Tibial nerve (tissue), 4 donors: ENCODE measurements at places on chromosomes 6 and 20. TPM values are rescaled to one million over a fixed set of nuclear protein-coding genes. Genes with fewer than 3 reads are reported as not detected.

DNA sequence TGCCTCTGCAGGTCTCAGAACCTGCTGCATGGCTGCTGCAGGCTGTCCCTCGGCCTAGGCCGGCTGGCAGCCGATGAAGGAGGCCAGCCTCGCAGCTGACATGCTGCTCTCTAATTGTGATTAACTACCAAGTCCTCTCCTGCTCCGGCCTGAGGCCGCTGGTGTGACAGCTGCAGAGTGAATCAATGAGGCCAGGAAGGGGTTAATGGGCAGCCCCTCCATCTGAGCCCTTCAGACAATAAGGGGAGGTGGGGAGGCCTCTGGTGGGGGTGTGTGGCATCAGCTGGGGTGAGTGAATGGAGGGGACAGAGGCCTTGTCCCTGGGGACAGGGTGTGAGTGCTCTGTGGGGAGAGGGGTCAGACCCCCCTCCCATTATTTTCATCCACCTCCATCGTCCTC, 34.4 kb downstream of the SLC52A3 start:
- peaks cover 38% of the 10 kb centered on the region for H3K27me3 ChIP-seq
- H3K36me3 ChIP-seq = no peaks in the 10 kb centered on the region
- H3K4me1 ChIP-seq = no peaks in the 10 kb centered on the region
- no peak overlapping the region for H3K4me3 ChIP-seq
- no peak for DNase-seq

GRCh38 chr6:35736253-35736894, 458 bp upstream of the ARMC12 start:
- H3K27me3 ChIP-seq = no peaks in the 10 kb centered on the region
- H3K27ac ChIP-seq = peak overlapping the region; percentile 100
- peaks cover 42% of the 10 kb centered on the region for H3K4me1 ChIP-seq
- no peaks in the 10 kb centered on the region for H3K36me3 ChIP-seq

DNA sequence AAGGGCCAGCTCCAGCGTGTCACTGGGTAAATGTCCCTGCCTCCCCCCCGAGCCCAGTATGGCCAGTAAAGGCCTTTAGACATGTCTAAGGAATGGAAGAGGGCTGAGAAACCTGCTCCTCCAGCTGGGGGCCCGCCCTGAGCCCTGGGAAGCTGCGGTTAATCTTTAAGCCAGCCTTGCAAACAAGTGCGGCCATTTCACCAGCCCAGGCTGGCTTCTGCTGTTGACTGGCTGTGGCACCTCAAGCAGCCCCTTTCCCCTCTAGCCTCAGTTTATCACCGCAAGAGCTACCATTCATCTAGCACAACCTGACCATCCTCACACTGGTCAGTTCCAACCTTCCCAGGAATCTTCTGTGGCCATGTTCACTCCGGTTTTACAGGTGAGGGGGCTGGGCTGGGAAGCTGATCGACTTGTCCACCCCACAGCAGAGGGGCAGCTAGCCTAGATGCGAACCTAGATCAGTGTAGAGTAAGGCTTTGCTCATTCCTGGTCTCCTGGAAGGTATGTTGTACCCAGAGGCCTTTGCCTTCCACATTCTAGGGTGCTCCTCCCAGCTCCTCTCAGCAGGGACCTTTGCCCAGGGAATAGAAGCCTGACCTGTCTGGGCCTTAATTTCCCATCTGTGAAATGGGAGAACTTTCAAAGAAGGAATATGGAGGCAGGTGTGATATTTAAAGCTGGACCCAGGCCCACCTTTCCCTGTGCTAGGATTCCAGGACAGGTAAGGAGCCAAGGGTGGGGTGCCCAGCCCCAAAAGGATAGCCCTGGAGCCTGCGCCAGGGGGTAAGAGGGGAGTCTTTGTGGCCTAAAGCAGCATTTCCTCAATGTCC, 1.2 kb upstream of the SRC start:
- H3K36me3 ChIP-seq = no peaks in the 10 kb centered on the region
- H3K4me3 ChIP-seq = peak overlapping the region; percentile 73
- DNase-seq = no peak

- H3K27ac ChIP-seq = no peak overlapping the region
- no peaks in the 10 kb centered on the region for H3K4me1 ChIP-seq
- H3K4me3 ChIP-seq = no peak overlapping the region
- no peak for DNase-seq
- H3K27me3 ChIP-seq = no peaks in the 10 kb centered on the region
These were observed 23.1 kb downstream of the CMTR1 start for GRCh38 chr6:37456126-37456525.

DNA sequence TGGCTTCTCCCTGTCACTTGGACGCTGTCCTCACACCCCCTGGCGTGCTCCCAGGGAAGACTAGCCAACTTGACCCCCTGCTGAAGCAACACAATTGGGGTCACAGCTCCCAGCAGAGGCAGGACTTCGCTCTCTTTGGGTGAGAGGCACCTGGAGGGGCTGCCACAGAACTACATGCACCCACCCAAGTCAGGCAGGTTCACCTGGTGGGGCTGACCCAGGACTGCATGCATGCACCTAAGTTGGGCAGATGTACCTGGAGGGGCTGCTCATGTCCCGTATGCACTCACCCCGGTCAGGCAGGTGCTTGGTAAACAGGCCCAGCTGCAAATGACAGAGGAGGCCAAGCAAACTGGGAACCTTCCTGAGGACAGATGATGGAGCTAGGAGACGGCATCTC, 154.3 kb upstream of the RPS6KA2 start:
- DNase-seq = no peak
- no peaks in the 10 kb centered on the region for H3K27me3 ChIP-seq
- H3K27ac ChIP-seq = no peak overlapping the region
- H3K4me1 ChIP-seq = no peaks in the 10 kb centered on the region

- H3K36me3 ChIP-seq = no peaks in the 10 kb centered on the region
- H3K27me3 ChIP-seq = no peaks in the 10 kb centered on the region
- H3K4me1 ChIP-seq = peaks cover 5% of the 10 kb centered on the region
- no peak for DNase-seq
These were observed 50.0 kb upstream of the ESR1 start for GRCh38 chr6:151757506-151757955.

The RNF5 gene
- total RNA-seq = 117 TPM

DNA sequence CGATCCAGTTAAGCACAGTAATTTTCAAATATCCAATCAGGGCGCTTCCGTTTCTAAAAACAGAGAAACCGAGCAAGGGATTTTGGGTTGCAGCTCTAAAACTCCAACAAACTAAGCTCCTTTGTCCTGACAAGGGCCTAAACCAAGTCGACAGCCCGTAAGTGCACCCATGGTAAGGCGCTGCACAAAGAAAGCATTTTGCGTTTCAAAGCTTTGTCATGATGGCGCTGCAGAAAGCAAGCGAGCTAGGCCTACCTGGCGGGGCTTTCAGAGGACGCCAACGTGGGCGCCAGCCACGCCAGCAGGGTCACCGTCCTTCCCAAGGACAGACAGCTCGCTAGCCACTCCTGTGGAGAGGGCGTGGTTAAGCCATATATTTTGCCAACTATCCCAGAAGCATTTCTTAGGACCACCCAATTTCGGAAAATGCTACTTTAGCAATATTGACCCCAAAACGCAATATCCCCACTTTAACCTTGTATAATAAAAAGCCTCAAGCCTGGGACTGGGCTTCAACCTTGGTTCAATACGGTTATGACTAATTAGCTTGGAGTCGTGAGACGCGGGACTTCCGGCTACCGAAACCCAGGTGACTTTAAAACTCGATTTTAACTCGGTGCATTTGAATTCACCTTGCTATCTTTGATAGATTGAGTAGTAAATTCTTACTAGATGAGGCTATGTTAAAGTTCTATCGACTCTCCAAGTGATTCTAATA, 53.8 kb downstream of the TRIM38 start:
- no peak for DNase-seq
- peaks cover 16% of the 10 kb centered on the region for H3K4me1 ChIP-seq
- H3K36me3 ChIP-seq = no peaks in the 10 kb centered on the region
- H3K4me3 ChIP-seq = peak overlapping the region; percentile 47

The MEI4 gene
- 0.21 TPM for total RNA-seq

DNA sequence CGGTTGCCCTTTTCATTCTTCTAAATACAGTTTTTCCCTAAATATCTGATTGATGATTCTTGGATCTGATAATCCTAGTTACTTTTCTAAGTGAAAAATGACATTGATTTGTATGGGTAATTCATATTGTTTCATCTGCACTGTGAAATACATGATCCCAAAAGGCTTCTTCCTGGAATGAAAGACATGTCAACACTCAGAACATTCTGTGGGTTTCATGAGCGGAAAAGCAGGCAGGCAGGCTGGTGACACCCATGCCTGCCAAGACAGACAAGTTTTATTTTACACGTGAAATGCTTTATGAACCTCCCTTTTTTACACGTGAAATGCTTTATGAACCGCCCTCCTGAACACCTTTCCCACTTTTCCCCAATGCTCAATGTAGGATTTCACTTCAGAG, 105.0 kb downstream of the PRKN start:
- H3K27ac ChIP-seq = no peak overlapping the region
- H3K4me3 ChIP-seq = no peak overlapping the region
- H3K36me3 ChIP-seq = no peaks in the 10 kb centered on the region
- no peak for DNase-seq
- H3K4me1 ChIP-seq = no peaks in the 10 kb centered on the region

- no peak overlapping the region for H3K4me3 ChIP-seq
- no peaks in the 10 kb centered on the region for H3K27me3 ChIP-seq
These were observed 51.3 kb downstream of the PDE7B start for GRCh38 chr6:135902756-135903331.

DNA sequence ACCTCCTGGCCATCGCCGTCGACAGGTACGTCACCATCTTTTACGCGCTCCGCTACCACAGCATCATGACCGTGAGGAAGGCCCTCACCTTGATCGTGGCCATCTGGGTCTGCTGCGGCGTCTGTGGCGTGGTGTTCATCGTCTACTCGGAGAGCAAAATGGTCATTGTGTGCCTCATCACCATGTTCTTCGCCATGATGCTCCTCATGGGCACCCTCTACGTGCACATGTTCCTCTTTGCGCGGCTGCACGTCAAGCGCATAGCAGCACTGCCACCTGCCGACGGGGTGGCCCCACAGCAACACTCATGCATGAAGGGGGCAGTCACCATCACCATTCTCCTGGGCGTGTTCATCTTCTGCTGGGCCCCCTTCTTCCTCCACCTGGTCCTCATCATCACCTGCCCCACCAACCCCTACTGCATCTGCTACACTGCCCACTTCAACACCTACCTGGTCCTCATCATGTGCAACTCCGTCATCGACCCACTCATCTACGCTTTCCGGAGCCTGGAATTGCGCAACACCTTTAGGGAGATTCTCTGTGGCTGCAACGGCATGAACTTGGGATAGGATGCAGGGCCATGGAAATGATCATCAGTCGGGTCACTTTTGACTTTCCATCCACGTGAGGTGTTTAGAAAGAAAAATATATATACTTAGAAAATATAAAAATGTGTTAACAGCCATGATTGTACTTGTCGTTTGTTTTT, 868 bp downstream of the MC3R start:
- no peak overlapping the region for H3K27ac ChIP-seq
- no peak overlapping the region for H3K4me3 ChIP-seq
- no peak for DNase-seq
- H3K4me1 ChIP-seq = no peaks in the 10 kb centered on the region
- H3K27me3 ChIP-seq = no peaks in the 10 kb centered on the region

The ALDH5A1 gene
- 7.8 TPM for total RNA-seq

GRCh38 chr20:48478370-48478769, 349.4 kb downstream of the PREX1 start:
- no peaks in the 10 kb centered on the region for H3K36me3 ChIP-seq
- H3K27me3 ChIP-seq = no peaks in the 10 kb centered on the region
- DNase-seq = no peak
- H3K27ac ChIP-seq = no peak overlapping the region
- no peaks in the 10 kb centered on the region for H3K4me1 ChIP-seq
- H3K4me3 ChIP-seq = no peak overlapping the region

- no peaks in the 10 kb centered on the region for H3K36me3 ChIP-seq
- no peak for DNase-seq
- H3K27ac ChIP-seq = no peak overlapping the region
- no peaks in the 10 kb centered on the region for H3K27me3 ChIP-seq
- no peak overlapping the region for H3K4me3 ChIP-seq
These were observed 5.0 kb downstream of the TSPO2 start for GRCh38 chr6:41047306-41047705.

- no peaks in the 10 kb centered on the region for H3K27me3 ChIP-seq
- H3K4me1 ChIP-seq = no peaks in the 10 kb centered on the region
- H3K27ac ChIP-seq = peak overlapping the region; percentile 49
- H3K4me3 ChIP-seq = no peak overlapping the region
- DNase-seq = no peak
These were observed 219.5 kb downstream of the HACE1 start for GRCh38 chr6:104640150-104640700.

The MYH7B gene
- total RNA-seq = 3.3 TPM

GRCh38 chr6:157049133-157049532, 272.0 kb downstream of the ARID1B start:
- DNase-seq = no peak
- no peaks in the 10 kb centered on the region for H3K27me3 ChIP-seq
- no peaks in the 10 kb centered on the region for H3K4me1 ChIP-seq

The SRMS gene
- not detected for total RNA-seq

- H3K27me3 ChIP-seq = no peaks in the 10 kb centered on the region
- no peaks in the 10 kb centered on the region for H3K4me1 ChIP-seq
- no peak overlapping the region for H3K4me3 ChIP-seq
- H3K36me3 ChIP-seq = no peaks in the 10 kb centered on the region
- no peak overlapping the region for H3K27ac ChIP-seq
- no peak for DNase-seq
These were observed 50.7 kb upstream of the TOX2 start for GRCh38 chr20:43863821-43864544.

The SLC17A3 gene
- not detected for total RNA-seq

The HRH3 gene
- not detected for total RNA-seq

DNA sequence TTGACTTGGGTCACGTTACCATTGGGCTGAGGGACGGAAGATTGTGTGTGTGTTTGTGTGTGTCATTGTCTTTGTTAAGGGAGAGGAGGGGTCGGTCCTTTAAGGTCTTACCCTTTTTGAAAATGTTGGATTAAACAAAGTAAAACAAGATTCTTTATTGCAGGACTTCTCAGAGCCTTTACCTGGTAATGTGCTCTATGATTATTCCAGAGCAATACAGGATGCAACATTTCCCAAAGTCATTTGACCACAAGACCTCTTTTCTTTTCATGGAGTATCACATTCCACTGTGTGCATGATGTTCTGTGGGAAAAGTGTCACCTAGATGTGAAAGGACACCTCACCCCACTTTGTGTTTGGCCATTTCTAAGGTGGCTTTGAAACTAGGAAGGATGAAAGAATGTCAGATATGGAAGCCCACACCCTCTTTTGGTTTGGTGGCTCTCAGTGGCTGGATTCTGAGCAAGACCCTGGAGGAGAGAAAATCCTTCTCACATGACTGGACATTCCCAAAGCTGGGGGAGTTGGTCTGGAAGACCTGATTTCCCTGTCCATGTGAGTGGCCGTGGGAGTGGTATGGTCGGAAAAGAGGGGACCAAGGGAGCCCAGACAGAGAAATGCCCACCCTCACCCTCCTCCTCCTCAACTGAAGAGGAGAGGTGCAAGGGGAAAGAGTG, 18.2 kb upstream of the ZNF831 start:
- no peak for DNase-seq
- H3K36me3 ChIP-seq = no peaks in the 10 kb centered on the region
- peaks cover 14% of the 10 kb centered on the region for H3K4me1 ChIP-seq
- H3K27me3 ChIP-seq = no peaks in the 10 kb centered on the region
- H3K4me3 ChIP-seq = no peak overlapping the region

The LYRM4 gene
- total RNA-seq = 31.0 TPM

GRCh38 chr6:8731874-8732273, 296.5 kb upstream of the SLC35B3 start:
- no peaks in the 10 kb centered on the region for H3K27me3 ChIP-seq
- no peak overlapping the region for H3K27ac ChIP-seq
- DNase-seq = no peak
- H3K4me3 ChIP-seq = no peak overlapping the region

The TP53TG5 gene
- not detected for total RNA-seq
